ENCODE measurements at places on chromosomes 4 and X.
A peak's percentile ranks its signal among the peaks of the same experiment; 100 is the strongest.

GRCh38 chrX:44071847-44072551 lies 98.8 kb upstream of the NDP start:
- DNase-seq = no peak

- DNase-seq = no peak
Measured at GRCh38 chrX:95860127-95860526, 824.5 kb upstream of the DIAPH2 start.

- DNase-seq = no peak
Measured at GRCh38 chr4:42366959-42367358, 30.3 kb upstream of the SHISA3 start.

- no peak for DNase-seq
Measured at GRCh38 chrX:122004127-122004526, 956.7 kb downstream of the GLUD2 start.

- DNase-seq = no peak
Measured at GRCh38 chrX:132114607-132115006, 13.2 kb downstream of the FRMD7 start.

- DNase-seq = peak; percentile 28
Measured at GRCh38 chr4:40288566-40288965, 46.6 kb upstream of the CHRNA9 start.

- no peak for DNase-seq
Measured at GRCh38 chr4:10123227-10124101, 6.9 kb upstream of the WDR1 start.

- no peak for DNase-seq
Measured at GRCh38 chr4:100681289-100681688, 163.5 kb upstream of the EMCN start.

GRCh38 chr4:139560406-139561104 lies 4.5 kb upstream of the SETD7 start:
- peak; percentile 44 for DNase-seq

DNA sequence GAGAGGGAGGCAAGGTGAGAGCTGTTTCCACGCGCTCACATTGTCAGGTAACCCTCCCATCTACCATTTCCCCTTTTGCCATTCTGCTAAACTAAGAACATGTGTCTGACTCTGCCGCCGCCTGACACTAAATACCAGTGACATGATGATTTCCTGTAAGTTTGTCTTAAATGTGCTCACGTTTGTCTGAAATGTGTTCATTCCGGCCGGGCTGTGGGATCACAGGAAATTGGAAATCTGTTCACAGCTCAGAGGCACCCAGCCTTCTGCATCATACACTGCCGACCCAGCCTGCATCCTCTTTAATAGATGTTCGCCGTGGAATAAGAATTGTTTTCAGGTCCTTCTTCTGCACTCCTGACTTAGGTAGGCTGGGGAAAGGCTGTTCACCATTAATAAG lies 336.2 kb upstream of the PPARGC1A start:
- no peak for DNase-seq

DNA sequence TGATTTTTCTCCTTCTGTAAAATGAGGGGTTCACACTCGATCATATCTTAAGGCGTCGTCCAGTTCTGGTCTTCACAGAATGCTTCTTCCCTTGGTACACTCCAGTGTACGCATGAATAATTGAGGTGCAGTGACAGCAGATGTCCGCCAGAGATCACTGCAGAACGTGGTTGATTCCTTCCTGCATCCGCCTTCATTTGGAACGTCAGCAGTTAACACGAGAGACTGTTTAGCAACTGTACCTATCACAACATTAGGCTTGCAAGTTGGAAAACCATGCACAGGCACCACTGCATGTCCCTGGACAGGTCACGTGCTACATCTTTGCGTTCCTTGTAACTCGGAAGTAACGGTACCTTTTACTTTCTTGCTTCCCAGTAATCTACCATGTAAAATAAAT lies 66.0 kb upstream of the GEMIN8 start:
- peak; percentile 22 for DNase-seq

DNA sequence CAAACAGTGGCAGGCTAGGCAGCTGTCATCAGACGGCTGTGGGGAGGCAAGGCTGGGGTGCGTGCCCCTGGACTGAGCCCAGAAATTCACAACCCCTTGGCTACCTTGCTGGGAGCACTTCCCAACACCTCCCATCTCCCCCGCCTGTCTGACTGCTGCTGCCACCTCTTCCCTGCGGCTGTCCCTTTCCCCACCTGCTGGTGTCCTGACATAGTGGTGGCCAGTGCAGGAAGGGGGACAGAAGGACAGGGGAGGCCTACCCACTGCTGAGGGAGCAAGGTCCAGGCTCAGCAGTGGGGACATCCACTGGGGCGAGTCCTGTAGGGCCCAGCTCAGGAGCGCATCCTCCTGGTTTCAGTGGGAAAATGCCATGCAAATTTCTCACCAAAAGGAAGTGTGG lies 3.4 kb downstream of the ABCD1 start:
- no peak for DNase-seq

GRCh38 chr4:153068751-153069150 lies 132.6 kb downstream of the FHDC1 start:
- DNase-seq = no peak
